ENCODE measurements at places on chromosomes 5 and 9.

- no peak for DNase-seq
Observed at GRCh38 chr9:87157366-87158031, 210.2 kb upstream of the GAS1 start.

GRCh38 chr5:8478326-8478725 is 609.4 kb downstream of the MTRR start:
- DNase-seq, result no peak

DNA sequence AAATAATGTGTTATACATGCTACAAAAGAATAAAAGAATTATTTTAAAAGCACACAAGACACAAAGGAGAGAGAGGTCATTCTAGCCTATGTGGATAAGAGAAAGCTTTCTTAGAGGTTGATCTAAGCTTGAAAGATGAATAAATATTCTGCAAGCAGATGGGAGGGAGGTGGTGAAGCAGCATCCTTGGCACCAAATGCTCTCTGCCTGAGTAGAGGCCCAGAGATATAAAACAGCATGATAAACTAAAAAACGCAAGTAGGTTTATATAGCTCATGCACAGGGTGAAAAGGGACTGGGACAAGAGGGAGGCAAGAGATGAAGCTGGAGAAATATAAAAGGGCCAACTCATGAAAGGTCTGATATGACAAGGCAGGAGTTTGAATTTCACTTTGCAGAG is 283.2 kb upstream of the POU5F2 start:
- DNase-seq, result no peak

- DNase-seq, result no peak
Observed at GRCh38 chr5:115189866-115190265, 20.2 kb upstream of the TRIM36 start.

- DNase-seq, result no peak
Observed at GRCh38 chr9:79980432-79980831, 408.7 kb downstream of the TLE4 start.

GRCh38 chr9:105818903-105819302 is 124.6 kb downstream of the TMEM38B start:
- DNase-seq, result no peak

GRCh38 chr9:107249131-107249533 is 33.9 kb upstream of the RAD23B start:
- DNase-seq, result no peak

DNA sequence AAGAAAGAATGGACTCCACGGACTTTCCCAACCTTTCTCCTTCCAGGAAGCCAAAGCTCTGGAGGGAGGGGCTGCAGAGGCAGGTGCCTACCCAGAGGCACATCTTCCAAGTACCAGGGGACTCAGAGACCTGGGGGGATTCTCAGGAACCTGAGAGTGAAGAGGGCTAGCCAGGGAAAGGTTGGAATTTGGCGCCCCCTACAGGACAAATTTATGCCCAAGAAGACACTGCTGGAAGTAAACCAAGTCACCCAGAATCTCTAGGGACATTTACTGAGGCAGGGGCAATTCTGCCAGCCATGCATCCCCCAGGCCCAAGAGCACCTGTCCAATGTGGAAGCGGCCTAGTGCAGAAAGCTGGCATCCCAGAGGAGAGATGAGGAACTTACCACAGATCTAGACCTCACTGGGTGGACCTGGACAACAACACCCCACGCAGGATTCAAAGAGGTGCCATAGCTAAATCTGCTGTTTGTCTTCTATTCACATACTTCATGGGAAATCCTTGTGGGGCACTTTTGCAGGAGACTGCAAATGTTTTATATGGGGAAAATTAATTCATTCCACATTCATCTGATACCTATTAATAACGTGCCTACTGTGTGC is 25.9 kb upstream of the IDNK start:
- no peak for DNase-seq

DNA sequence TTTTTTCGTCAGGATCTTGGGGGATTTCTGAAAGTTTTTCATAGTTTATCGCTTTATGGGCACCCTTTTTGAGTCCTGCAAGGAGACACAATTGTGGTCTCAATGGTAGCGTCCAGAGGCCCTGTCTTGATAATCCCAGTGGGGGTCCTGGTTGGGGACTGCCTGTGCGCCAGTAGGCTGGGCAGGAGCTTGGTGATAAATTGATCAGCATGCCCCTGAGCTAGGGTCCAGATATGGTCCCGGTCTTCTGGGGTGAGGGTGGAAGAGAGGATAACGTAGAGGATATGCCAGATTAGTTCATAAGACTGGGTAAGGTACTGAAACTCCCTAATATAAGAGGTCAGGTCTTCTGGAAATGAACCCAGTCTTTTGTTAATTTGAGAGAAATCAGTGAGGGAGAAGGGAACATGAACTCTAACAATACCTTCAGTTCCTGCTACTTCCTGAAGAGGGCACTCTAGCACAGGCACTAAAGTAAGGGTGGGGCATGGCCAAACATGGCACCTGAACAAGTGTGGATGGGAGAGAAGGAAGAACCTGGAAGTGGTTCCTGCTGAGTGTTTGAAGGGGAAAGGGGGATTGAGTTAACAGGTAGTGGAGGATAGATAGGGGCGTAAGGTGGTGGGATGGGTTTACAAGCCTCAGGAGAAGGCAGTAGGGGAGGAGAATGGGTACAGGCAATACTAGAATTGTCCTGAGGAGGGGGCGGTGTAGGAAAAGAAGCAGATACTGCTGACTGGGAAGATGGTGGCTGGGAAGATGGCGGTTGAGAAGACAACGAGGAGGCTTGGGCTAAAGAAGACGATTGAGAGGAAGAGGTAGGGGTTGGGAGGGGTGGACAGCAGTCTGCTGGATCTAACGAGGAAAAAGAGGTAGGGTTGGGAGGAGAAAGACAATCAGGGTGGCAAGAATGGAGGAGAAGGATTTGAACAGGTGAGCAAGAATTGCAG is 33.8 kb upstream of the ANXA2R start:
- DNase-seq, result peak; percentile 69
